ENCODE measurements at places on chromosomes 13 and 19. TPM values are rescaled to one million over a fixed set of nuclear protein-coding genes. Genes with fewer than 3 reads are reported as not detected.

The OSCAR gene
- not detected for total RNA-seq

The ADGRE3 gene
- not detected for total RNA-seq

The PNMA8A gene
- total RNA-seq: 40.1 TPM

The CD177 gene
- total RNA-seq: not detected

DNA sequence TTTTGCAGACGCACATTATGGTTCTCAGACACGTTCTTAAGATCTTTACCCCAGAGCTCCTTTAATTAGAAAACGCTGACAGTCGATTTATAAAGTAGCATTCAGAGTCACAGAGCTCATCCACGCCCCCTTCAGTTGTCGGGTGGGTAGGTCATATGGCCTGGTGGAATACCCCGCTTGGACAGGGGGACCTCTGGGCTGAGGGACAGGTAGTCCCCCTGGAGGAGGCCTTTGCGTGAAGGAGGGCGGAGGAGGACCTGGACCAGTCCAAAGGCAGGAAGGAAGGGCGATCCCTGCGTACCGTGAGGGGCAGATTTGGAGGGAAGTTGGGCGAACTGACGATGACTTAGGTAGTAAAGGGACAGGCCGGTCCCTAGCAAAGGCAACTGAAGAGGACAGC lies 20.5 kb downstream of the VASP start:
- no peaks in the 10 kb centered on the region for H3K27me3 ChIP-seq
- peaks cover 6% of the 10 kb centered on the region for H3K4me1 ChIP-seq
- no peak for DNase-seq
- no peak overlapping the region for H3K27ac ChIP-seq
- no peak overlapping the region for H3K4me3 ChIP-seq

DNA sequence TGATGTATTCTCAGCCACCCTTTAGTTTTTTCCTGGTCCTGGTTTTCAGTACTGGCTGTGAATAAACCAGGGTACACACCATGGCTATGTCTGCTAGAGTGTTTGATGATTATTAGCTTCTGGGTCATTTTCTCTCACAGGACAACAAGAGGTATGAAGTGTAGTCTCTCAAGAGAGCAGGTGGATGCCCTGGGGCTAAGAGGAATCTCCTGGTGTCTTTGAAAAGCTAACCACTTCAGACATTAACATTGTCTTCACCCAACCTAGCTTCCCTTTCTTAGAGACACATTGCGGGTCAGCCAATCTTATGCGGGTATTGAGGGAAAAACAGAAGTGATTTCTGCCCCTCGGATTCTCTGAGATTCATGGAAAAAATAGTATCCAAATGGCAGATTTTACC lies 1.6 kb downstream of the ZNF730 start:
- no peaks in the 10 kb centered on the region for H3K4me1 ChIP-seq
- peaks cover 37% of the 10 kb centered on the region for H3K36me3 ChIP-seq
- H3K4me3 ChIP-seq: peak overlapping the region; percentile 70
- no peaks in the 10 kb centered on the region for H3K27me3 ChIP-seq
- peak; percentile 11 for DNase-seq

The CEACAM6 gene
- total RNA-seq: not detected

The MTUS2 gene
- 2.4 TPM for total RNA-seq

GRCh38 chr13:101211261-101211660 lies 205.0 kb downstream of the NALCN start:
- H3K4me3 ChIP-seq: no peak overlapping the region
- no peaks in the 10 kb centered on the region for H3K27me3 ChIP-seq
- no peak for DNase-seq
- no peaks in the 10 kb centered on the region for H3K36me3 ChIP-seq

The CCDC194 gene
- not detected for total RNA-seq

GRCh38 chr19:41324921-41325639 lies 15.1 kb downstream of the CCDC97 start:
- peaks cover 46% of the 10 kb centered on the region for H3K4me1 ChIP-seq
- no peak overlapping the region for H3K27ac ChIP-seq
- H3K36me3 ChIP-seq: peaks cover 4% of the 10 kb centered on the region
- H3K4me3 ChIP-seq: no peak overlapping the region

- H3K27me3 ChIP-seq: no peaks in the 10 kb centered on the region
- no peaks in the 10 kb centered on the region for H3K4me1 ChIP-seq
- H3K36me3 ChIP-seq: no peaks in the 10 kb centered on the region
- H3K27ac ChIP-seq: no peak overlapping the region
- DNase-seq: no peak
Observed at GRCh38 chr13:46296115-46296822, 84.5 kb downstream of the LRRC63 start.

- H3K36me3 ChIP-seq: peaks cover 47% of the 10 kb centered on the region
- H3K27ac ChIP-seq: no peak overlapping the region
- DNase-seq: peak; percentile 13
- H3K27me3 ChIP-seq: no peaks in the 10 kb centered on the region
- H3K4me3 ChIP-seq: no peak overlapping the region
- H3K4me1 ChIP-seq: peaks cover 3% of the 10 kb centered on the region
Observed at GRCh38 chr19:47351548-47351947, 2.4 kb downstream of the DHX34 start.

DNA sequence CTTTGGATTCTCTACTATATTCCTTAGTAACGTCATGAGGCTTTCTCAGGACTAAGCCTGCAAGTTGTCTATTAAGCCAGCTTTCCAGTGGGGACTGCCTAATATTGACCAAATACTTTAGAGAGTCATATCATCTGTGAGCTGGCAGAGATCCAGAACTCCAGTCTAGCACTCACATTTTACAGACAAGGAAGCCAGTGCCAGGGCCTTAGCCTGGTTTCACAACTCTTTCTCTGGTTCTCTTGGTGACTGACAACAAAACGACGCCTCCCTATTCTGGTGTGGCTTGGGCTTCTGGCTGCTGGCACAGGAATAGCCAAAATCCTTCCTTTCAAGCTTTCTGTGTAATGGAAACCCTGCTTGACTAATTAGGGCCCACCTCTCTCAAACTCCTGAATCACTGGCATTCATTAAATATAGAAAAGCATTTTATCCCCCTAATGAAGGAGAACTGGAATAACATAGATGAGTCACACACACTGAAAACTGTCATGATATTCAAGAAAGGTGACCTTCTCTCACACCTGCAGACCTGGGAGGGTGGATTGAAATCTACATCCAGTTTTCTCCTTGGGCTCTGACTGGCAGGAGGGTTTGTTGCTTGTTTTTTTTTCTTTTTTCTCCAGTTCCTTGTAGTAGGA lies 75.2 kb upstream of the UBL3 start:
- no peaks in the 10 kb centered on the region for H3K27me3 ChIP-seq
- no peak overlapping the region for H3K4me3 ChIP-seq
- peaks cover 62% of the 10 kb centered on the region for H3K4me1 ChIP-seq
- H3K36me3 ChIP-seq: no peaks in the 10 kb centered on the region
- H3K27ac ChIP-seq: no peak overlapping the region

The CDX2 gene
- total RNA-seq: not detected

The HS6ST3 gene
- total RNA-seq: 0.08 TPM

The KASH5 gene
- not detected for total RNA-seq

DNA sequence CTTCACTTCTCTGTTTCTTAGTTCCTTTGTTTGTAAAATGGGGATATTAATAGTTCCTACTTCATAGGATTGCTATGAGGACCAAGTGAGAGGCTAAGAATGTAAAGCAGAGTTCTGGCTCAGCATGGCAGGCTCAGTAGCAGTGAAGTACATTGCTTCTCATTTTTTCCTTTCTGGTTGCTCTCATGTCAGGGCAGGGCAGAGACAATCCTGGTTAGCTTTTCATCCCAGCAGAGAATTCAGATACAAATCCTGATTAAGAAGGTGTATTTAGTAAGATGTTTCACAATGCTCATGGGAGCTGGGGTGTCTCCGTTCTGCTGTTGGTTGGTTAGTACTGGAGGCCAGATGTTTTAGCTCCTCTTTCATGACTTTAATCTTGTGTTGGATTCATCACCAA lies 42.9 kb downstream of the WASF3 start:
- H3K4me1 ChIP-seq: peaks cover 37% of the 10 kb centered on the region
- H3K4me3 ChIP-seq: no peak overlapping the region

The NPAS1 gene
- total RNA-seq: not detected

DNA sequence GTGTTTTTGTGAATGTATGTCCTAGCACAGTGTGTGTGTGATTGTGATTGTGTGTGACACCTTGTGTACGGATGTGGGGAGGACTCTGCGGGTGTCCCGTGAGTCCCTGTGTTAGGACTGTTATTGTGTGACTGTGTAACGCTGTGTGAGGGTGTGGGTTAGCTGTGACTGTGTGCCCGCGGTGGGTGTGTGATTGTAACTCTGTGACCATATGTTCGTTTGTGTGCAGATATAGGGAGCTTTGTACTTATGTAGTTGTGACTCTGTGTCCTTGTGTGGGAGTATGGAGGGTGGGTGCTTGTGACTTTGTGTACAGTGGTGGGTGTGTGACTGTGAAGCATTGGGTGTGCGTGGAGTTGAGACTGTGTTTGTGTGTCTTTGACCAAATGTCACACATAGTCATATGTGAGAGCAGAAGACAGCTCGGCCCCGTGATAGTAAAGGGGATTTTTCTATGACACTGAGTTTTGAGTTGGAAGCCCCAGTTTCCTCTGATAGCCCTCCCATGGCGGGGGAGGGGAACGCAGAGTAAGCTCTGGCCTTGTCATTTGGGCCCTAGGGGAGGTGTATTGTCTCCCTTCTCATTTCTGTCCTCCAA lies 949 bp upstream of the ZNF260 start:
- no peaks in the 10 kb centered on the region for H3K4me1 ChIP-seq
- H3K27me3 ChIP-seq: no peaks in the 10 kb centered on the region
- peak overlapping the region; percentile 96 for H3K27ac ChIP-seq
- H3K36me3 ChIP-seq: peaks cover 27% of the 10 kb centered on the region
- peak overlapping the region; percentile 84 for H3K4me3 ChIP-seq

DNA sequence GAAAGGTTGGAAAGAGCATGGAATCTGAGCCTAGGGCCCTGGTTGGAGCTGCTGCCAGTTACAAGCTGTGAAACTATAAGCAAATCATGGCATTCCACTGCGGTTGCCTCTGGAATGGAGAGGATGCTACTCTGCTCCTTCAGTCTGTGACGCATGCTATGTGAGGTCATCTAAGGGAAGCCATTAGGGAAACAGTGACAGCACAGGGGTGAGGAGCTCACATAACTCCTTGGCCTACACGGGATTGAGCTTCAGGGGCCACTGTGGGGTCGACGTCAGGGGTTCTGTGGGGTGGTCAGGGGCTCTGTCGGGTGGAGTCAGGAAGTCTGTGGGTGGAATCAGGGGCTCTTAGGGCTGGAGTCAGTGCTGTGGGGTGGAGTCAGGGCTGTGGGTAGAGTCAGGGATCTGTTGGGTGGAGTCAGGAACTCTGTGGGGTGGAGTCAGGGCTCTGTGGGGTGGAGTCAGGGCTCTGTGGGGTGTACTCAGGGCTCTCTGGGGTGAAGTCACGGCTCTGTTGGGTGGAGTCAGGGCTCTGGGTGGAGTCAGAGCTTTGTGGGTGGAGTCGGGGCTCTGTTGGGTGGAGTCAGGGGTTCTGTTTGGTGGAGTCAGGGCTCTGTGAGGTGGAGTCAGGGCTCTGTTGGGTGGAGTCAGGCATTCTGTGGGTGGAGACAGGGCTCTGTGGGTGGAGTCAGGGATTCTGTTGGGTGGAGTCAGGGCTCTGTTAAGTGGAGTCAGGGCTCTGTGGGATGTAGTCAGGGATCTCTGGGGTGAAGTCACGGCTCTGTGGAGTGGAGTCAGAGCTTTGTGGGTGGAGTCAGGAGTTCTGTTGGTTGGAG lies 35.8 kb upstream of the MEDAG start:
- DNase-seq: peak; percentile 99
- peak overlapping the region; percentile 70 for H3K27ac ChIP-seq
- H3K4me3 ChIP-seq: peak overlapping the region; percentile 39
- peaks cover 61% of the 10 kb centered on the region for H3K36me3 ChIP-seq
- H3K4me1 ChIP-seq: peaks cover 69% of the 10 kb centered on the region

DNA sequence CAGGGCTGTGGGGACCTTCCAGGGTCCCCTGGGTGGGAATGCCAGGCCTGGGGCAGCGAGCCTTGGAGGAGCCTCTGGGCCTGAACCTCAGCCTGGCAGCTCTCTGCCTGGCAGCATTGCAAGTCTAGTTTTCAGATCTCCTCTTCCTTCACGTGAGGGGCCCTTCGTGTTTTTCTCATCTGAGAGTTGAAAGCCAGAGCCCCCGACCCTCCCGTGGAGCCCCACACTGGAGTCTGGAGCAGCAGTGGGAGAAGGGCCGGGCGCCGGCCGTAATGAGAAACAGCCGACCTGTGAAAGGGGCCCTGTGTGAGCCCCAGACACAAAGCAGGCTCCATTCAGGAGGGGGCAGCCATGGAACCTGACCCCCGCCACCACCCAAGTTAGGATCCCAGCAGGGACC lies 19.3 kb downstream of the TMED1 start:
- no peaks in the 10 kb centered on the region for H3K27me3 ChIP-seq
- H3K4me1 ChIP-seq: no peaks in the 10 kb centered on the region
- H3K27ac ChIP-seq: no peak overlapping the region
- DNase-seq: no peak

- H3K36me3 ChIP-seq: peaks cover 71% of the 10 kb centered on the region
- H3K27me3 ChIP-seq: no peaks in the 10 kb centered on the region
- 0 out of 2 replicates have a peak, but pooled peaks cover 4% of the 10 kb centered on the region for H3K4me1 ChIP-seq
- no peak overlapping the region for H3K27ac ChIP-seq
- H3K4me3 ChIP-seq: no peak overlapping the region
- DNase-seq: no peak
Observed at GRCh38 chr19:32358321-32358720, 12.9 kb downstream of the ZNF507 start.

DNA sequence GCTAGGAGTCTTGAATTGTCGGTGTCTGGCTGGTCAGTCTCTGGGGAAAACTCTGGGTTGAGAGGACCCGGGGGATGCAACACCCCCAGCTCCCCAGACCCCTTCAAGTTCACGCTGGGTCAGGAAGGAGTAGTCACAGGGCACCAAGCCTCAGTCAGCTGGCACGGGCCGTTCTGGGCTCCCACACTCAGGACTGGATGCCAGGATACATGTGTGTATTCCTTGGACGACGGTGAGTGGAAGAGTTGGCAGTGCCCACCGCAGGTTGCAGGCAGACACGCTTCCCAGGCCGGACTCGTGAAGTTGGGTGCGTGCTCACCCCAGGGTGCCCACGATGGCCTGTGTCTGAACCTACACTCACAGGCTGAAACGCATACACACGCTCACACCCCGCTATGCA lies 5.5 kb downstream of the GADD45B start:
- DNase-seq: no peak
- H3K4me1 ChIP-seq: no peaks in the 10 kb centered on the region
- H3K27me3 ChIP-seq: no peaks in the 10 kb centered on the region
- no peak overlapping the region for H3K4me3 ChIP-seq
- no peaks in the 10 kb centered on the region for H3K36me3 ChIP-seq

- no peak overlapping the region for H3K27ac ChIP-seq
- no peak overlapping the region for H3K4me3 ChIP-seq
- H3K36me3 ChIP-seq: peaks cover 9% of the 10 kb centered on the region
- no peaks in the 10 kb centered on the region for H3K27me3 ChIP-seq
- peaks cover 30% of the 10 kb centered on the region for H3K4me1 ChIP-seq
Observed at GRCh38 chr19:19403373-19403901, 2.0 kb upstream of the GATAD2A start.

The CD70 gene
- total RNA-seq: not detected

DNA sequence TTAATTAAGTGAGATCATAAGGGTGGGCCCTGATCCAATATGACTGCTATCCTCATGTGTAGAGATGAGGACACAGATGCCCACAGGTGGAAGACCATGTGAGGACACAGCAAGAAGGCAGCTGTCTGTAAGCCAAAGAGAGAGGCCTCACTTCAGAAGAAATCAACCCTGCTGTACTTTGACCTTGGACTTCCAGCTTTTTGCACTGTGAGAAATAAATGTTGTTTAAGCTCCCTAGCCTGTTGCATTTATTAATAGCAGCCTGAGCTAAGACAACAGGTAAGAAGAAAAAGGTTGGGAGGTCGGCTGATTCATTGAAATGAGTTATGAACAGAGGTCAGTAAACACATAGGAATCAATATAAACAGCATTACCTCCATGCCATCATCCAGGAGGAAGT lies 14.8 kb downstream of the PARP4 start:
- H3K27me3 ChIP-seq: no peaks in the 10 kb centered on the region
- DNase-seq: no peak
- no peaks in the 10 kb centered on the region for H3K4me1 ChIP-seq
- no peak overlapping the region for H3K27ac ChIP-seq
- H3K4me3 ChIP-seq: no peak overlapping the region

The PROZ gene
- total RNA-seq: not detected

Measured in SJCRH30 (cell line).